GM20000 (cell line): ENCODE measurements at places on chromosomes 6 and 20.

DNA sequence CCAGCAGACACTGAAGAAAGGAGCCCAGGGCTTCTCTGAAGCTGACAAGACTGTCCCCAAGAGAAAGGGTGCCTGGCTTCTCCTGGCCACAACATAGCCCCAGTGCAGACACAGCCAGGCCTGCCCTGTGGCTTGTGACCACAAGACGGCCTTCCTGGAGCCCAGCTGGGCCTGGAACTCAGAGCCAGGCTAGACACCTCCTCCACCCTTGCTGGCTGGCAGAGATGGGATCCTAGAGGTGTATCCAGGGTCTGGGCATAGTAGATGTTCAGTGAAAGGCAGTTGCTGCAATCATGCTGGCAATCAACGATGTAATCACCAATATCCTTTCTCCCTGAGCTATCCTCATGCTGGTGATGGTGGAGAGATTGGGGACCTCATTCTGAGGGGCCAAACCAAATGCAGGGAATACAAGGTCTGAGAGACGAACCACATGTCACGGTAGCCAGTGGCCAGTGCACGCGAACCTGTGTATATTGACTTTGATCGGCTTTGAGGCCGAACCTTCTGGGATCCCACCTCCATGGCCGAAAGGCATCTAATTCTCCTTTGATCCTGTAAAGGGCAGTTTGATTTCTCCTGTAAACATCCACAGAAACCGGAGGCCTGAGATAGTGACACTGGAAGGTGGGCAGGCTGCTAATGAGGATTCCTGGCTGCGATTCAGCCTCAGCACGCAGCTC, 115.2 kb downstream of the PSMB1 start:
- no peak for DNase-seq

GRCh38 chr6:30985490-30985889, 2.0 kb downstream of the MUC21 start:
- no peak for DNase-seq

- DNase-seq, result no peak
Measured at GRCh38 chr20:54067606-54068174, 2.7 kb downstream of the BCAS1 start.

- DNase-seq, result no peak
Measured at GRCh38 chr20:55174172-55174571, 698.8 kb downstream of the DOK5 start.

GRCh38 chr6:43089467-43089866, 13.4 kb downstream of the PTK7 start:
- no peak for DNase-seq

GRCh38 chr20:49676581-49677291, 36.9 kb downstream of the B4GALT5 start:
- peak; percentile 29 for DNase-seq

- DNase-seq, result no peak
Measured at GRCh38 chr6:36607683-36608386, 13.7 kb downstream of the SRSF3 start.

DNA sequence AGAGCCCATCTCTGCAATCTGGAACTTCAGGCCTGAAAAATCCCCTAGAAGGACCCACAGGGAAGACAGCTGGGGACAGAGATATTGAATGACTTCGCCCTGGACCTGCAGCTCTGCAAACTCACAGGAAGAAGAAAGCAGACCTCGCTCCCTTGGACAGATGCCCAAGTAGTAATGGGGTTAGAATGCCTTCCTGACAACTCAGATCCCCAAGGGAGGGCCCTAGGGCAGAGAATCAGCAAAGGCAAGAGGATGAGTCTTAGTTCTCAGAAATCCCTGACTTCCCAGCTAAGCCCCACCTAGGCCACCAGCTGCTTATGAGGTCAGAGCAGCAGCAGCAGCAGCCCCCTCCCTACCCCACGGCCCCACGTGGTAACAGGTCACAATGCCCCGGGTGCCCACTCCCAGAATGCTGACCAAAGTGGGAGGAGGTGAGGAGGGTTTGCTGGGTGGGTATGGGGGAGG, at the start of gene C20orf141:
Gene C20orf141, plus strand, starts transcription at position 401 of the 465 bp plus-strand sequence. CDS start 198 bp downstream, outside the sequence.
- no peak for DNase-seq

GRCh38 chr6:134651519-134651918, 298.4 kb downstream of the ALDH8A1 start:
- DNase-seq, result no peak

- DNase-seq, result no peak
Measured at GRCh38 chr6:24107294-24107693, 18.7 kb upstream of the NRSN1 start.

- DNase-seq, result no peak
Measured at GRCh38 chr6:19660123-19660910, 176.9 kb upstream of the ID4 start.

- no peak for DNase-seq
Measured at GRCh38 chr6:98678481-98678880, 155.9 kb upstream of the POU3F2 start.

DNA sequence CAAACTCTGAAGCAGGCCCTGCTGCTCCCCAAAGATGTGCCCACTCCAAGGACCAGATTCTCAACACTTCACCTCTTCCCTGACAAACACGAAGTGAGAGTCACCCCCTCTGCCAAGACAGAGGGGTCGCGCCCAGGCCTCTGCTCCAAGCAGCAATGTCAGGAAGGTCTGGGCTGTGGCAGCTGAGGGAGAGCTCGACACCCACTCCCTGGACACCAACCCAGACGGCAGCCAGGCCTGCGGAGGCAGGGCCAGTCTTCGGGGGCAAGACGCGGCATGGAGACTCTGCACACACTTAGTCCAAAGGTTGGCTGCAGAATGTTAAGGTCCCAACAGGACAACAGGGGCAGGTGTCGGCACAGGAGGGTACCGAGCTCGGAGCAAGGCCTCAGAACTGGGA, 144.2 kb downstream of the DLL1 start:
- DNase-seq, result no peak

GRCh38 chr6:168384045-168385036, 56.6 kb upstream of the SMOC2 start:
- no peak for DNase-seq

DNA sequence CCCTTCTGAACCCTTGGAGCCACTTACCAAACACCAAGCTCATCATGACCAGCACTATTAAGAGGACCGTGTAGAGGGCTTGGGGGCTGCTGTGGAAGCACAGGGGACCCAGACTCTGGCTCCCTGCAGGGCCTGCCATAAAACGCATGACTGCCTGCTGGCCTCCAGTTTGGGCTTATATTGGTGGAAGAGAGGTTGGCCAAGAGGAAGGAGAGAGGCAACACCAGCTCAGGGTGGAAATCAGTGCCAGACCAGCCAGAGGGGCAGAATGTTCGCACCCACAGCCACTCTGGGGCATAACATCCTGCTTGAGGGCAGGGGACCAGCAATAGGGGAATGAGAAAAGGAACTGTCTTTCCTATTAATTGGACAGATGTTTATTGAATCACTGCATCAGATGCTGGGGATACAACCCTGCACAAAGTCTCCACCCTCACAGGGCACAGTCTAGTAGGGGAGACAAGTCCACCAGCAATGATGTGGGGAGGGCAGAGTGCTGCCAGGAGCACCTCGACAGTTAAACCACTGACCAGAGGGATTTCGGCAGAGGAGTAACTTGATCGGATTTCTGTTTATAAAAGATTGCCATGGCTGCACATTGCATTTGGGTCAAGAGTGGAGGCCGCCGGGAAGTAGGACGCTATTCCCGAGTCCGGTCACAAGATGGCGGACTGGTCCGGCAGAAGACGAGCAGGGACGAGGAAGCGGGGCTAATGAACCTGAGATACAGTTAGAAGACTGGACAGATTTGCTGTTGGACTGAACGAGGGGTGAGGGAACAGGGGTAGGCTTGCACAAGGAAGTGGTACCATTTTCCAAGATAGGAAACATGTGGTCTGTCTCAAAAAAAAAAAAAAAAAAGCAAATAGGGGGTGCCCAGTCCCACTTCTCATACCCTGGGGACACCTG, at the start of gene LY6G5C:
Gene LY6G5C, minus strand, starts transcription at position 842 of the 909 bp plus-strand sequence. Its CDS starts 694 bp downstream, at position 148.
- DNase-seq, result peak; percentile 82

GRCh38 chr6:88708197-88708744, 255.1 kb downstream of the RNGTT start:
- DNase-seq, result no peak

- DNase-seq, result no peak
Measured at GRCh38 chr20:33015114-33015484, 7.6 kb downstream of the BPIFB2 start.

DNA sequence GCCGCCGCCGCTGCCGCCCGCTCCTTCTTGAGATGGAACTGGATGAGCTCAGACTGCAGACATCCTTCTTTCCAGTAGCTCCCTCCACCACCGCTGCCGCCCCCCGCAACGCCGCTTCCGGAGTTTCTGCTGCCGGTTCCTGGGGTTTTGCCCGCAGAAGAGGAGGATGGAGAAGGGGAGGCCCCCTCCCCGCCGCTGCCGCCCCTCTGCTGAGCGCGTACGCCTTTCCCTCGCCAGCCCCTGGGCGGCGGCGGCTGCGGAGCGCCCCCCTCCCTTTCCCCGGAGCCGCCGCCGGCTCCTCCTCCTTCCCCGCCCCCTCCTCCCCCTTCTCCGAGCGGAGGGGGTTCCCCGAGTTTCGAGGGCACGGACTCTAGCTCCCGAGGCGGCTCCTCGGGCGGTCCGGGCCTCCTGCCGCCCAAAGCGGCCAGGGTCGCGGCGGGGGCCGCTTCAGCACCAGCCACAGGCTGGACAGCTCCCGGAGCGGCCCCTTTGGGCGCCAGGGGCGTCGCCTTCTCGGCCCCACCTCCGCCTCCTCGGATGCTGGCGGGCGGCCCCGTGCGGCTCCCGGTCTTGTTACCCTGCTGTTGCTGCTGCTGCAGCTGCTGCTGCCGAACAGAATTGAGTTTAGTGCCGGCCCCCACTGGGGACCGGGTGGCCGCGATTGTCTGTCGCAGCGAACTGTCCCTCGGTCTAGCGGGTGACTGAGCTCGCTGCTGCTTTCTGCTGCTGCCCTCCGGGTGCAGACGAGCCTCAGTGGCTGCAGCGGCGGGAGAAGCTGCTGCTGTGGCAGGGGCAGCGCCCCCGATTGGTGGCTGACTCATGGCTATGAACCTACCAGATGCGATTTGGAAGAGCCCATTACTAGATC, 3.1 kb downstream of the MTCL3 start:
- DNase-seq, result peak; percentile 84

DNA sequence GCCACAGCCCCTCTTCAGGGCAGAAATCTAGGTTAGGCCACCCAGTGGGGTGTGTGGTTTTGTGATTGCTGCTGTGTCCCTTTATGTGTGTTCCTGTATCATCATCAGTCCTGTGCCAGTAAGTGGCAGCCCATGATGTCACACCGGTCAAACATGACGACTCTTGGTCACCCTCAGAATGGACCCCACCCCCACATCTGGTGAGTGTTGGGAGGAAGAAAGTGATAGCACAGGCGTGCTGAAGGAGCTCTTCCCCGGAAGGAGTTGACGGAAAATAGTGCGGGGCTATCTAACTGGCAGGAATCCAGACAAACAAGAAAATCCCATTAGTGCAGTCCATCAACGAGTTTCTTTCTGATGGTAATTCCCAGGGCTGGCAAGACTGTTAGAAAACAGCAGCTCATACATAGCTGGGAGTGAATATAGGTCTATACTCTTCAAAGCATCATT, 33.4 kb upstream of the IL17A start:
- DNase-seq, result no peak

DNA sequence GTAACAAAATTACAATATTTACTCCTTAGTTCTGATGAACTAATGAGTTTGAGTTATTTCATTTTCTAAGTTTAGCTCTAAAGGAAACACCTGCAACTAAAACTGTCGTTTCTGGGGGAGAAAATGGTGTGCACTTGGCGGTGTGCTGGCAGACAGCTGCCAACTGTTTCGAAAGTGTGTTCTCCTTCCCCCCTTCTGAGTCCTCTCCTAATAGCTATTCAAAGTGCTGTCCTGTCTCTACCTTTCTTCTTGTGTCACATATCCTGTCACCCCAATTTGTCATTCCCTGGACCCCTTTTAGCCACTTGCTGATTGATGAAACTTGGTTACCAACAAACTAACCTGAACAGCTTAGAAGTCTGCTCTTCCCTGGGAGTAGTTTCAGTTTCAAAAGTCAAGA, 4.9 kb upstream of the UBE2J1 start:
- DNase-seq, result peak; percentile 46

GRCh38 chr6:154112181-154112809, 73.3 kb downstream of the OPRM1 start:
- DNase-seq, result no peak
